NCI-H82 (cell line): ENCODE measurements at places on chromosomes 16 and 17.

- no peak for DNase-seq
These were observed 146.1 kb downstream of the RAB11FIP4 start for GRCh38 chr17:31537565-31538011.

GRCh38 chr16:84808826-84809225, 11.0 kb upstream of the CRISPLD2 start:
- DNase-seq, result no peak

DNA sequence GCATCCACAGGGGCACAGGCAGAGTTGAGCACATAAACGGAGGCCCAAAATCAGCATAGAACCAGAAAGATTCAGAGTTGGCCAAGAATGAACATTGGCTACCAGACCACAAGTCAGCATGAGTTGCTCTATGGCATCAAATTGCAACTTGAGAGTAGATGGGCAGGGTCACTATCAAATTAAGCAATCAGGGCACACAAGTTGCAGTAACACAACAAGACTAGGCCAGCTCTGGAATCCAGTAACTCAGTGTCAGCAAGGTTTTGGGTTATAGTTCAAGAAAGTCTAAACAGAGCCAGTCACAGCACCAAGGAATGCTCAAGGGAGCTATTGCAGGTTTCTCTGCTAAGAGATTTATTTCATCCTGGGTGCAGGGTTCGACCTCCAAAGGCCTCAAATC, 12.9 kb downstream of the G6PC1 start:
- DNase-seq, result no peak

DNA sequence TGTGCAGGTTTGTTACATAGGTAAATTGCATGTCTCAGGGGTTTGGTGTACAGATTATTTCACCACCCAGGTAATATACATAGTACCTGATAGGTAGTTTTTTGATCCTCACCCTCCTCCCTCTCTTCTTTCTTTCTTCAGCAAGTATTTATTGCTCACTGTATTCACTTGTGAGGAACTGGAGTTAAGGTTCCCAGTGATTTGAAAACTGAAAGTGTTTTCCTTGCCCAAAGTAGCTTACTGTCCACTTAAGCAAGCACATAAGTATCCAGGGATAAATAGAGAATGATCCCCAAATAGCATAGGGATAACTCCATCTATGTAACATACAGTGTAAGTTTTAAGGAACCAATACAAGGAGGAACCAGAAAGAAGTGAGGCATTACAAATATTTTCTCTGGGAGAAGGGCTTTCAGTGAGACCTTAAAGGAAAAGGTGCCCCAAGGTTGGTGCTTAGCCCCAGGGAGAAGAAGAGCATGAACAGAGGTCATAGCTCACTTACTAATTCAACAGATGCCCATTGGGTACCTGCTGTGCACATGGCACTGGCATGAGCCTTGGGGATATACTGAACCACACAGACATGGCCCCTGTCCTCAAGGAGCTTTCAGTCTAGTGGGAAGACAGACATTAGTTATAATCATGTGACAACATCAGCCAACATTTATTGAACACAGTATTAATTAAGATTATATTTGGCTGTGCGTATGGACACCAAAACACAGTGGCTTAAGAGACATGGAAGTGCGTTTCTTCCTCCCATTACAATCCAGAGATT, 17.0 kb downstream of the MYL4 start:
- no peak for DNase-seq

- no peak for DNase-seq
These were observed 42.5 kb downstream of the PLCG2 start for GRCh38 chr16:81821436-81822128.
